ENCODE measurements at places on chromosomes 5 and 9.

GRCh38 chr9:87461256-87461655 lies 36.4 kb upstream of the DAPK1 start:
- DNase-seq = no peak

- no peak for DNase-seq
These were observed 134.6 kb downstream of the BRINP1 start for GRCh38 chr9:119234636-119235035.

GRCh38 chr9:135246248-135247205 lies 159.1 kb downstream of the OLFM1 start:
- no peak for DNase-seq

DNA sequence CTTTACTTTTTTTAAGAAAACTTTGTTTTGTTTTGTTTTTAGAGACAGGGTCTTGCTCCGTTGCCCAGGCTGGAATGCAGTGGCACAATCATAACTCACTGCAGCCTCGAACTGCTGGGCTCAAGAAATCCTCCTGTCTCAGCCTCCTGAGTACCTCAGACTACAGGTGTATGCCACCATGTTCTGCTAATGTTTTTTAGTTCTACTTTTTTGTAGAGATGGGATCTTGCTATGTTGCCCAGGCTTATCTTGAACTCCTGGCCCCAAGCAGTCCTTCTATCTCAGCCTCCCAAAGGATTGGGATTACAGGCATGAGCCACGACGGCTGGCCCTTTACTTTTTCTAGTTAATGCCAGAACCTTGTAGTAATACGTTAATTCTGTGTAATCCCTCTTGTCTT lies 36.0 kb downstream of the IPO11 start:
- DNase-seq = no peak

GRCh38 chr5:106292654-106293053 lies 1378.1 kb downstream of the EFNA5 start:
- DNase-seq = no peak

GRCh38 chr9:134585746-134586706 lies 55.6 kb upstream of the COL5A1 start:
- no peak for DNase-seq

DNA sequence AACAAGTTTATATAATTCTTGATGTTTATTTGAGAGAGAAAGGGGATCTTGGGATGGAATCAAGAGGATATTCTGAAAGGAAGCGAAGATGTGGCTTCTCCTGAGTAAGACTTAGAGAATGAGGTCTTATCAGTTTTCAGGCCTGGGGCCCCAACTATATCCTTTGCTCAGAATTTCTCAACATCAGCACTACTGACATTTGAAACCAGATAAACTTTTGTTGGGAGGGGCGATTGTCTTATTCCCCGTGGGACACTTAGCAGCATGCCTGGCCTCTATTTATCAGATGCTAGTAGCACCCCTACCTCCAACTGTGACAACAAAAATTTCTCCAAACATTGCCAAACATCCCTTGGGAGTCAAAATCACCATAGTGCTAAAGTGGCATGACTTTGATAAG lies 567.7 kb downstream of the MAT2B start:
- no peak for DNase-seq

- no peak for DNase-seq
These were observed 16.4 kb downstream of the LNPEP start for GRCh38 chr5:96952118-96952750.

DNA sequence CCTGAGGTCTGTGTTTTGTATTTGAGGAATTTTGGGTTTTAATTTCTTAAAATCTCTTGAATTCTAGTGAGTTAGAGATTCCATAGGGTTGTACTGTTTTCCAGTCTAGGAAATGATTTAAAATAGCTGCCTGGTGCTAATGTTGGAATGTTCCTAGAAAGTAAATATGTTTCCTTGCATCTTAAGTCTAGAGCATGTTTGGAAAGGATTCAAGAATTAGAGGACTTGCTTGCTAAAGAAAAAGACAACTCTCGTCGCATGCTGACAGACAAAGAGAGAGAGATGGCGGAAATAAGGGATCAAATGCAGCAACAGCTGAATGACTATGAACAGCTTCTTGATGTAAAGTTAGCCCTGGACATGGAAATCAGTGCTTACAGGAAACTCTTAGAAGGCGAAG lies 41.8 kb downstream of the LMNB1 start:
- DNase-seq = no peak

DNA sequence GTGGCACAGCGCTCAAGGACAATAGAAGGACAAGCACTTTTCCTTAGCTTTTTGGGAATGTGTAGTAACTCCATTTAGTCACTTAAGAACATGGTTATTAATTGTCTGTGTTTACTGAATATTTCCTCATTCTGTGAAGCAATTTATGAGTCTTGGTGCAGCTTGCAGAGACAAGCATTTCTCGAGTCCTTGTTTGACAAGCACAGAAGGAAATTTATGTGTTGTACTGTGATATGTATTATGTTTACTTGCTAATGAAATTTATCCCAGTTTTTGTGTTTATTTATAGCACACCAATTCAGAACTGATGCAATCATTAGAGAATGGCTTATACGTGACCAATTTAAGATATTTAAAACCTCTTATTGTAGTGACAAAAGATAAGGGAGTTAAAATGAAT lies 168.6 kb downstream of the PRELID2 start:
- DNase-seq = no peak

DNA sequence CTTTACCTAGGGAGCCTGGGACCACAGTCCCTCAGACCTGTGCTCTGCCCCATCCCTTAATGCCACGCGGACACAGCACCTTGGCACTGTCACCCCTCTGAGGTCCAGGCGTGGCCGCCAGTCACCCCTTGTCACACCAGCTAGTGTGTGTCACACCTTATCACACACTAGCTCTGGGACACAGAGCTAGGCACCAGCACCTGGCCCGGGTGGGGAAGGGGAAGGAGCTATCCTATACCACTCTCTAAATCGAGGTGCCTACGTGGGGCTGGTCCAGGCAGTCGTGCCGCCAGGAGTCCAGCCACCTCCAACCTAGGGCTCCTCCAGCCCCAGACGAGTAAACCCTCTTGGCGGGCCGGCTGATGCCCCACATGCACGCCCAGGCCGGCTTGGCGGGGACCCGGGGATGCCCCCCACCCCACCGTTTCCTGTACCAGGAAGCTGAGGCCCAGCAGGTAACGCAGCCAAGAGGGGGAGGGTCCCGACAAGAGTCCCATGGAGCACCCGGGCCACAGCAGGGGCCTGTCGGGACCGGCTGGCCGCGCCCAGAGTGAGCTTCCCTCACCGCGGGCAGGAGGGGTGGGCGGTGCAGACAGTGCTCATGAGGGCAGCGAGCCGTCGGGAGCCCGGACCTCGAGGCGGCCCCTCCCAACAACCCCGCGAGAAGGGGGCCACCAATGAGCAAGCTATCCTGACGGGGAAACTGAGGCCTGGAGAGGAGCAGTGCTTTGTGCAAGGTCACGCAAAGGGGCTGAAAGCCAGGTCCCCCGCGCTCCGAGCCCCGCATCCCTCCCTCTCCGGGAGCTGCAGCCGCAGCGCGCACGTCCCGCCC lies 550 bp downstream of the CORO2A start:
- DNase-seq = no peak

GRCh38 chr9:131971482-131972074 lies 108.1 kb downstream of the MED27 start:
- DNase-seq = no peak

GRCh38 chr9:75699017-75699416 lies 191.5 kb upstream of the PCSK5 start:
- DNase-seq = no peak

GRCh38 chr5:137706841-137707240 lies 29.0 kb downstream of the KLHL3 start:
- no peak for DNase-seq

DNA sequence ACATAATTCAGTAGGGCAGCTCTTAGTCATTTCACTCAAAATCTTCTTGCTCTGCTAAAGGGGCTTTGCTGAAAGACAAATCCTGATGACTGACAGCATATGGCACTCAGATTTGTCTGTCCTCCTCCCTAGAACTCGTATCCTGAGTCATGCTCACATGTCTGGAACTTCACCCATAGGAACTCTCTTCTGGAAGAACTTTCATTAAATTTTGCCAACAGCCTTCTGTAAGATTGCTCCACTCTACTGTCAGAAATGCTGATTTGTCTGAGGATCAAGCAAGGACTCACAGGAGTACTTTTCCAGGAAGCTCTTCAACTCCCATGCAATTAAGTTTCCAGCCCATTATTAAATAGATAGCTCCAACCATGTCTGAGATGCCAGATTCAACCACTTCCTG lies 59.8 kb upstream of the SNX2 start:
- DNase-seq = no peak

DNA sequence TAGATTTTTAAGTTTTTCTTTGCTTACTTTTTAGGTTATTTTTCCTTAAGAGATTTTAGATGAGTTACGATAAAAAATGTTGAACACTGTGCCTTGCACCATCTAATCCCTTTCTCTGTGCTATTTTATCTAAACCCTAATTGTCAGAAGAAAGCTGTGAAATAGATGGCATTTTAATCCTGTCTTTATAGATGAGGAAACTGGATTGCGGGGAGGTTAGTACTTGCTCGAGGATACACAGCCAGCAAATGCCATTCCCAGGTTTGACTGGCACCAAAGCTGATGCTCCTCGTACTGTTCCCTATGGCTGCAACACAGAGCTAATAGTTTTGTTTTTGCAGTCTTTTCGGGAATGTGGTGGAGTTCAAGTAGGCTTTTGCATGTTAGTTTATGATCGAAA lies 82.7 kb downstream of the ZSWIM6 start:
- DNase-seq = no peak

GRCh38 chr5:144139586-144139985 lies 30.9 kb downstream of the YIPF5 start:
- DNase-seq = no peak

DNA sequence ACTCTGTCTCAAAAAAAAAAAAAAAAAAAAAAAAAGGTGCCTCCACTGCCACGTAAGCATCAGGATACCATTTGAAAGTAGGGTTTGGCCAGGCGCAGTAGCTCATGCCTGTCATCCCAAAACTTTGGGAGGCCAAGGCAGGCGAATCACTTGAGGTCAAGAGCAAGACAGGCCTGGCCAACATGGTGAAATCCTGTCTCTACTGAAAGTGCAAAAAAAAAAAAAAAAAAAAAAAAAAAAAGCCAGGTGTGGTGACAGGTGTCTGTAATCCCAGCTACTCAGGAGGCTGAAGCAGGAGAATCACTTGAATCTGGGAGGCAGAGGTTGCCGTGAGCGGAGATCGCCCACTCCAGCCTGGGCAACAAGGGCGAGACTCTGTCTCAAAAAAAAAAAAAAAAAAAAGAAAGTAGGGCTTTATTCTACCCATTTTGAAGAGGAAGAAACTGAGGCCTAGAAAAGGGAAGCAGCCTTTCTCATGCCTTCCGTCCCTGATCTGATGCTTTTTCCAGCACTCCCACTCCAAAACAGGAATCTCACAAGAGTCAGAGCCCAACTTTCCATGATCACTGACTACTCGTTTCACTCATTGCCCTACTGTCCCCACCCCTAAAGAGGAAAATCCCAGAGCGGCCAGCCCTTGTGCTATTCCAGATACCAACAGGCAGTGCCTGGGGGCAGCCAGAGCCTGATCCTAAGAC lies 16.3 kb upstream of the CCIN start:
- no peak for DNase-seq

DNA sequence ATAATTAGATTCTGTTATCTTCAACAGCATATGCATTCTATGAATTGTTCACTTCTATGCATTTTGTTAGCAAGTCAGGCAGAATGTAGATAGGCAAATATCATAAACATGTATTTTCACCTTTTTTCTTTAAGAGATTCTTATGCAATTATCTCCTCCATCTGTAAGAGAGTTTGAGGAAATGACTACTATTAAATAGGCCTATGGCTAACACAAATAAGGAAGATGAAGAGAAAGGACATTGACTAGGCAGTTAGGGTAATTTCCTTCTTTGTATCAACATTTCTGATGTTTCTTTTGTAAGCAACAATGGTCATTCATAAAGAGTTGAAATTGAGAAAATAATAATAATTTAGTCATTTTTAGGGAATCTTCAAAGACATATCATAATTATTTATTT lies 145.2 kb upstream of the CDH12 start:
- no peak for DNase-seq

- no peak for DNase-seq
These were observed 13.8 kb upstream of the PLEKHG4B start for GRCh38 chr5:77957-78804.

DNA sequence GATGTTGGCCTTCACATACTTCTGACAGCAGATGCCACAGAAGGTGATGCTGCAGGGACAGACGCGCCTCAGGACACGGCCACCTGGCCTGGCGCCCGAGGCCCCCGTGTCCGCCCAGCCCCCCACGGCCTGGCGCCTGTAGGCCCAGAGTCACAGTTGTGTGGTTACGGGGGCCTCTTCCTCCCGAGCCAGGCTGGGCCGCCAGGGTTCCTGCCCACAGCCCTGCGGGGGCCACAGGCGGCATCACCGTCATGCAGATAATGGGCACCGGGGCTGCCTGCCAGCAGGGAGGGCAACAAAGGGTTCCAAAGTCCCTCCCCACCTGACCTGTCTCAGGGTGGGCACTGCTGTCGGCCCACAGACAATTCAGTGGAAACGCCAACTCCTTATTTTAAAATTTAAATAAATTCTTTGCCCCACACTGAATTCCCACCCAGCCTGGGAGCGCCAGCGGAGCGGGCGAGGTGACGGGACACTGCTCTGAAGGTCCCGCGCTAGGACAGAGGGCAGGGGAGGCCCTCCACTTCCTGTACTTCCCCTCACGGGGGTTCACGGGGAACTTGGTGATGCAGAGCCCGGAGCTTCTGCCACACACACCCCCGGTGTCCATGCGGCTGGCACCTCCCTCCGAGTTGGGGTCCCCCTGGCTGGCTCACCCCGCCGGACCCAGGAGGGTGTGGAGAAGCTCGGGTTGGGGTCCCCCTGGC lies 40.6 kb downstream of the EXOC3 start:
- DNase-seq = no peak

GRCh38 chr5:51479840-51480239 lies 96.6 kb downstream of the ISL1 start:
- DNase-seq = no peak

GRCh38 chr9:69817202-69817601 lies 3.4 kb upstream of the CFAP95 start:
- no peak for DNase-seq

- DNase-seq = no peak
These were observed 81.9 kb upstream of the SLC30A5 start for GRCh38 chr5:69011910-69012309.

DNA sequence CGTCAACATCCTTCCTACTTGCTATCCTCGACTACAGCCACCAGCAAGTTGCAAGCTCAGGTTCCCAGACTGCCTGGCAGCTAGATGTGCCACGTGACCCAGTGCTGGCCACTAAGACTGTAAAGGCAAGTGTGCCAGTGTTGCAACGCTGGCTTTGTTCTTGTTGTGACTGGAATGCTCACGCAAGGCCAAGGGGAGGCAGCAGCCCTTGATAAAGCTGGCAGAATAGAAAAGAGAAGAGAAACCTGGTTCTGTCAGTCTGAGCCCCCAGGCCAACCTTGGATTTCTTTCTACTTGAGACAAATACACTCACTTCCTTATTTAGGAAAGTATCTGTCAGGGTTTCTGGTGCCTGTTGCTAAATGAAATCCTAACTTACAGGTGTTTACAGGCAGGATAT lies 113.0 kb downstream of the KLHL3 start:
- DNase-seq = no peak

DNA sequence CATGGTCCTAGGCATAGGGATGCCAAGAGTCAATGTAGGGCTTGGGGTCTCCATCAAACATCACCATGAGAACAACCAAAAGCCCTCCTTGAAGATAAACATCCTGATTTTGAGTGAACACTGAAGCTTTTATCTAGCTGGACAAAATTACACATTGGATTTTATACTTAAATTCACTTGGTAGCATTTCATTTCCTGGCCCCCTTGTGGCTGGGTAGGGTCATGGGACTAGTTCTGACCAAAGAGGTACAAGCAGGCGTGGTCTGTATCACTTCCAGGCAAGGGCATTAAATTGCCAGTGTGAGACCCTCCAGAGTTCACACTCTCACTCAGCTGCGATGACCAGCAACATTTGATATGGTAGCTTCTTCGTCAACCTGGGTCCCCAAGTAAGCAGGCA lies 320.3 kb downstream of the ACTL7B start:
- no peak for DNase-seq

All from stimulated activated CD4-positive, alpha-beta T cell treated with anti-CD3 and anti-CD28 coated beads, TNF-alpha, amount 100 ng/mL, for 48 hours (primary cell).